ENCODE measurements at places on chromosomes 5 and 9.

DNA sequence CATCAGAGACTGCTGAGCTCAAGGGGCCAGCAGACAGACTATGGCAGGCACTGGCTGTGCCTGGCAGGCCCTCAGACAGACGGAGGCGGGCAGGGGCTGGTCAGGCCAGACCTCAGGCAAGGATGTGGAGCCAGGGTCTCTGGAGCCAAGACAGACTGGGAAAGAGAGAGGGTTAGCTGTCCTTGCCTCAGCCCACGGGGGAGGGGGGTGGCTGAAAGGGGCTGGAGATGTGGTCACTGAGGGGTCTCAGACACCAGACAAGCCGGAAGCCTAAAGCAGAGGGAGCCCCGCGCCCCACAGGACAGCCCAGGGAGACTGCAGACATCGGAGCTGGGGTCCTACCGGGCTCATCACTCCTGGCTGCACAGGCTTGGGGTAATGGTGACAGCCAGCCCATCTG, 141.2 kb upstream of the FOXD4L5 start:
- DNase-seq = no peak

DNA sequence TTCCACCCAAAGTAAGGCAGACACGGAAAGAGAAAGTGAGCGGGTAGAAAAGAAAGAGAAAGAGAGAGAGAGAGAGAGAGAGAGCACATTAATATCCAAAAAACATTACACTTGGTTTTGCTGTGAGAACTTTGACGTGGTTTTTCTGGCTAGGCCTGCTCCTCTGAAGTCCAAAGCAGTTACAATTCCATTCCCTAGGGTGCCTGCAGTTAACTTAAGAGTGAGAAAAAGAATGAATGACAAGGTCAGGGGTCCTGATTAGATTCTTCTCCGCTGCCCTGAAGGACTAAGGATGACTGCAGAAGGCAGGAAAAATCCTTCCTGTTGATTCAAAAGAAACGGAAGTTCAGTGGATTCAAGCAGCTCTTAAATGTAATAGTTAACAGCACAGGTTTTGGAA, 589.8 kb downstream of the PRELID2 start:
- DNase-seq = no peak

DNA sequence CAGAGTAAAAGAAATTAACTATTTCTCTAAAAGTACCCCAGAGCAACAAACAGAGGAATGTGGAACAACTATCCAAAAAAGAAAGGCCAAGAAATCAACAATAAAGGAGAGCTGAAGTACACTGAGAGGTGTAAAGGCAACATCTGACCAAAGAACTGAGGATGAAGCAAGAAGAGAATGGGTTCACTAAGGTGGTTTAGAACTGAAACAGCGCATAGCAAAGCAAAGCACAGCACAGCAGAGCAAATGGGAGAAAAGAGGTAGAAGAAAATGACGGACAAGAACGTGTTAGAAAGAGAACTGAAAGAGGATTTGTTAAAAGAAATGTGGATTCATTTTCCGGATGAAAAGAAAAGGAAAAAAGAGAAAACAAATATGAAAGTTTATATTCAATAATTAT, 25.8 kb downstream of the RFX3 start:
- no peak for DNase-seq

GRCh38 chr5:56476487-56476856, 243.3 kb upstream of the ANKRD55 start:
- no peak for DNase-seq

GRCh38 chr9:19828576-19829109, 39.8 kb upstream of the SLC24A2 start:
- DNase-seq = no peak

GRCh38 chr5:116375926-116376325, 198.7 kb downstream of the SEMA6A start:
- no peak for DNase-seq

DNA sequence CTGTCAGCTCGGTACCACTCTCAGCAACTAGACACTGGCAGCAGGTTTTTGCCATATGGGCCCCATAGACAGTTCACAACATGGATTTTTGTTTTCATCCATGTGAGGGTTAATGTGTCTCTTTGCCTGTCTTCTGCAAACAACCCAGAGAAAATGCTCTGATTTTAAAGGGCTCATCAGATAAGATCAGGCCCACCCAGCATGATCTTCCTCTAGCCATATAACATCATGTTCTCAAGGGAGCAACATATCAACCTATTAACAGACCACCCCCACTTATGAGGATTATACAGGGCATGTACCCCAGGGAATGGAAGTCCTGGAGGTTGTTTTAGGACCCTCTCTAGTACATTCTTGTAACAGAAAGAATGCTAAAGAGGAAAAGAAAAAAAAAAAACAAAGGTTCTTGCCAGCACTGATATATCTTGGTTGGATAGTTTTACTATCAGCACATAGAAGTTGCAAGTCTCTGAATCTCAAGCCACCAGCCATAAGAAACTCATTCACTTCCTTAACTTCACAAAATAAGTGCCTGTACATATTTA, 1015.1 kb downstream of the TLE4 start:
- DNase-seq = no peak

GRCh38 chr9:124399323-124399967, 15.8 kb downstream of the PSMB7 start:
- no peak for DNase-seq

DNA sequence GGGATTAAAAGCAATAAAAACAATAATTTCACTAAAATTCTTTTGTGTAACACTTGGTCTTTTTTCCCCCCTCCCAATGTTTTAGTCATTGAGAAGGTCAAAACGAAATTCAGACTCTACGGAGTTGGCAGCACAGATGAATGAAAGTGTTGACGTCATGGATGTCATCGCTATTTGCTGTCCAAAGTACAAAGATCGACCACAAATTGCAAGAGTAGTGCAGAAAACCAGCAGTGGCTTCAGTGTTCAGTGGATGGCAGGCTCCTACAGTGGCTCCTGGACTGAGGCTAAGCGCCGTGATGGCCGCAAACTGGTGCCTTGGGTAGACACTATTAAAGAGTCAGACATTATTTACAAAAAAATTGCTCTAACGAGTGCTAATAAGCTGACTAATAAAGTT, 184.7 kb downstream of the CPLANE1 start:
- no peak for DNase-seq

GRCh38 chr5:115423541-115423940, 121.0 kb downstream of the FEM1C start:
- no peak for DNase-seq

GRCh38 chr5:102531506-102531905, 32.7 kb upstream of the SLCO6A1 start:
- no peak for DNase-seq

GRCh38 chr9:6029604-6030274, 14.3 kb upstream of the RANBP6 start:
- DNase-seq = no peak

- no peak for DNase-seq
Measured at GRCh38 chr5:149807614-149808013, 77.5 kb downstream of the PPARGC1B start.

DNA sequence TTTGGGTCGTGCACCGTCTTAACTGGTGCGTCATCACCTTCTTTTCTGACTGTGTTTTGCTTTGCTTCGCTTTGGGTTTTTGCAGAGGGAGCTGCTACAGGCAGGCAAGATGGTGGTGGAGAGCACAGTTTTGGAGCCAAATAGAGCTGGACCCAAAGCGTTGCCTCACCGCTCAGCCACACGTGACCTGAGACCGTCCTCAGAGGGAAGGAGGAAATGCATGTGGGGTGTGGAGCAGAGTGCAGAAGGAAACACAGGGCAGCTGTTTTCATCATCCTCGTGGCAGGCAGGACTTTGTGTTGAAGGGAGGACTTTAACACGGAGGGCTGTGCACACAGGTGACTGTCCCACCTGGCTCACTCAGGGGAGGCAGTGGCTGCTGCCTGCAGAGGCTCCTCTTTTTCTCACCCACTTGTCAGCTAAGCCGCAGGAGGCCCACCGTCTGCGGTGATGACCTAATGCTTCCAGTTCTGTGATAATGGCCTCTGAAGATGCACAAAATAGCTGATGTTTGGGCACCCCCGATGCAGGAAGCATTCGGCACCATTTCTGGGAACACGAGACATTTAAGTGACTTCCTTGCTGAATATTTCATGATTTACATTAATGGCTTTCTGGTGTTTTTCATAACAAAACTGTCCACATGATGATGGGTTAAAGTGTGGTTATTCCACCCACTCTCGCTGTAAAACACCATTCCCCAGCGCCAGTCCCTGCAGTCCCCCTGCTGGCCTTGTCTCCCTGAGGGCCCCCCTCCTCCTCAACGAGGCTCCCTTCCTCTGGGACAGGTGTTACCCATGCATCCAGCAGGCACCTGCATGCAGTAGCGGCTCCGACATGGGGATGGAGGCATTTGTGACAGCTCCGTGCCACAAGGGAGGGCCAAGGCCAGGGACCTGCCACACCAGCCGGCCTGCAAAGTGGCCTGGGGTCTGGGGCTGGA, 12.4 kb upstream of the UBAC1 start:
- no peak for DNase-seq

DNA sequence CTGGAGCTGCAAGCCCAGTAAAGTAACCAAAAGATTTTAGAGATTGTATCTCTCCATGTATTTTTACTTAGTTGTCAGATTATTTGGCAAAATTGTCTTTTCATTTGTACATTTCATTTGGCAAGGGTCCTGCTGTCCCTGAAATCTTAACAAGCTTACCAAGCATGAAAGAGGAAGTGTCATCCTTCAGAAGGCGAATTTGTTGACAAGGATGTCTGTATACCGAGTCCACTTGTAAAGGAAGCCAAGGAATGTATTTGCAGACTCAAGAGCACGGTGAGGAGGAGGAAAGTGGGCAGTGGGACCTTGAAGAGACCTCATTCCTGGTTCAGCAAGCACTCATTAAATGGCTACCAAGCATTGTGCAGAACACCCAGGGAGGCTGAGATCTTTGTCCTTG, 7.5 kb upstream of the OTULINL start:
- no peak for DNase-seq

DNA sequence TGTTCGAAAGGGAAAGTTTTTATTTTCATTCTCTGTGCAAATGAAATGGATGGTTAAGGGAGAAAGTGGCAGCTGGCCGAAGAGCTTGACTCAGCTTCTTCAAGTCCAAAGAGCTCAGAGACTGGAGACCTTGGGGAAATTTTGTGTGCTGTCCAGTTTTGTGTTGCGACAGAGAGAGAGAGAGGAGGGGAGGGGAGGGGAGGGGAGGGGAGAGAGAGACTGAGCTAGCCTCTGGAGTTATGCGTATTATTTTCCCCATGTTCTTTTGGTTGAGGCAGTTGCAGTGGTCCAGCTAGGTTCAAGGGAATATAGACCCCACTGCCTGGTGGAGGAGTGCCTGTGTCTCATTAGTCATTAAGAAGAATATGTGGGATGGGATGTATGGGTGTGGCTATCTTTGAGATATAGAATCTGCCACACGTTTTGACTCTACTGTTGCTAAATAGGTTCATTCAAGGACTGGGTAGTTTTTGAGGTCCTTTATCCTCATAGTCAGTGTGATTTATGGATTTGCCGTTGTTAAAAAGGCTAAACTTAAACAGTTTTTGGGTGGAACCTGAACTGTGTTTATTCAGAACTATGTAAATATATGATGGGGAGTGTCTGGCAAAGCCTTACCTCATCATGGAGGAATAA, 69.7 kb downstream of the ARHGAP26 start:
- DNase-seq = no peak

DNA sequence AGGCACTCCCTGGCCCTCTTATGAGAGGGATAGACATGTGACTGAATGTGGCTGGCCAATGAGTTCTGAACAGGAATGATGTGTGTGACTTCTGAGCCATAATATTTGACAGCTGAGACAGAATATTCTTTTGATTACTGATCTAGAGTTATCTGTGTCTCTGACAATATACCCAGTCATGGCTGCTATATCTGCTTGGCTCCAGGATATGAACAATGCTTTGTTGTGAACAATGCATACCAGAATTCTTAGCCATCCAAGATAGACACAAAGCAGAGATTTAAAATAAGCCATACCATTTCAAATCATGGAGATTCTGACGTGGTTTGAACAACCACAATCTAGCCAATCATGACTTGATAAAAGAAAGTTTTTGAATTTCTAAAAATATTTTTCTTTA, 840.3 kb upstream of the SEMA6A start:
- no peak for DNase-seq

GRCh38 chr9:137458194-137459151, 661 bp downstream of the NSMF start:
- DNase-seq = no peak

DNA sequence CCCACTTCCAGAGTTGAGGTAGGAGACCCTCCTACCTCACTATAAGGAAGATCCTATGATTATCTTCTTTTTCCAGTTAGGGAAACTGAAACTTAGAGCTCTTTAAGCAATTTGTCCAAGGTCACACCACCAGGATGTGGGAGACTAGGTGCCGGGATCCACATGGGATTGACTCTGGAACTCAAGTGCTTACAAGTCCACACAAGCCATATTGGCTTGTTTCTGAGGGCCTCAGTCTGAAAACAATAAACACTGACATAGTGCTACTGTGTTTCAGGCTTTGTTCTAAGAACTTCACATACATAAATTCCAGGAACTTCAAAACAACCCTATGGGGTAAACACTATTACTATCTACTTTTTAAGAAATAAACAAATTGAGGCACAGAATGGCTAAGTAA, 481.3 kb downstream of the ZSWIM6 start:
- DNase-seq = no peak

- no peak for DNase-seq
Measured at GRCh38 chr5:143593723-143594122, 190.2 kb upstream of the NR3C1 start.

GRCh38 chr9:113649054-113649453, 185.5 kb downstream of the RGS3 start:
- DNase-seq = no peak

- DNase-seq = no peak
Measured at GRCh38 chr5:93635991-93636390, 53.0 kb downstream of the NR2F1 start.

GRCh38 chr5:154053468-154053867, 14.7 kb downstream of the MFAP3 start:
- no peak for DNase-seq

DNA sequence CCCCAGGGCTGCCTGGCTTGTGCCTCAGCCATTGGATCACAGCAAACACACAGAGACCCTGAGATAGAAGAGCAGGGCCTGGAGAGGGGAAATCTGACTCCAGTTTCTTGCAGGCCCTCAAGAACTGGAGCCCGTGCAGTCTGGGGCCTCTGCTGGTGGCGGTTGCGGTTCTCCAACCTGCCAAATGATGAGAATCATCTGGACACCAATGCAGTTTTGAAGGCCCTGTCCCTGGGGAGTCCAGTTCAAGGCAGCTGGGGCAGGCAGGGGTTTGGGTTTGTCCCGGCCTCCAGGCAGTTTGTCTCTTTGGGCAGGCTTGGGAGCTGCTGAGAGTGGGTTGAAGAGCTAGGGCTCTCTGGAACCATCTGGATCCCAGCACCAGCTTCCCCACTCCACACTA, 7.4 kb downstream of the NKX2-5 start:
- no peak for DNase-seq

- DNase-seq = no peak
Measured at GRCh38 chr9:109453210-109453842, 44.8 kb downstream of the PTPN3 start.

- no peak for DNase-seq
Measured at GRCh38 chr5:79707535-79707934, 17.9 kb downstream of the CMYA5 start.

GRCh38 chr5:84384604-84385575, at the start of gene EDIL3:
EDIL3 (minus strand) TSS chr5:84384880; CDS start chr5:84384374, 506 bp downstream.
- DNase-seq = no peak

Measured in stimulated activated CD8-positive, alpha-beta memory T cell treated with anti-CD3 and anti-CD28 coated beads, Interleukin-7, amount 100 ng/mL, for 1 hour (primary cell).